ENCODE measurements at places on chromosomes 2 and 18. TPM values are rescaled to one million over a fixed set of nuclear protein-coding genes. Genes with fewer than 3 reads are reported as not detected.

Gene ACMSD
- not detected for total RNA-seq

Gene SERPINB7
- total RNA-seq, result not detected

Gene CPO
- total RNA-seq, result not detected

Gene SLC38A11
- not detected for total RNA-seq

Gene LINC00305
- total RNA-seq, result not detected

Gene ZNF892
- 3.2 TPM for total RNA-seq

Gene ST8SIA5
- not detected for total RNA-seq

Gene GDF7
- total RNA-seq, result not detected

Gene COLEC11
- not detected for total RNA-seq

Gene EPHA4
- total RNA-seq, result 11.7 TPM

Gene UPP2
- total RNA-seq, result not detected

Gene UGT1A9
- total RNA-seq, result not detected

Gene GAREM1
- not detected for total RNA-seq

Gene DPP10
- not detected for total RNA-seq

Gene ELMOD3
- total RNA-seq, result 19.2 TPM

Gene PLB1
- total RNA-seq, result 1.1 TPM

Gene HOXD8
- total RNA-seq, result not detected

Gene SLC9A4
- total RNA-seq, result 0.10 TPM

Gene FSHR
- total RNA-seq, result not detected

Gene SERPINB10
- total RNA-seq, result not detected

Gene STON1
- 3.0 TPM for total RNA-seq

Gene KANSL1L
- total RNA-seq, result 6.3 TPM

Gene EGR4
- not detected for total RNA-seq

Gene B3GNT7
- not detected for total RNA-seq

Gene REEP1
- not detected for total RNA-seq

Gene GATA6
- total RNA-seq, result not detected

Gene PDCD1
- 17.9 TPM for total RNA-seq

Gene PHOSPHO2
- 2.8 TPM for total RNA-seq

Gene ZAP70
- total RNA-seq, result 283 TPM

Gene PSMA8
- 0.60 TPM for total RNA-seq

Gene XDH
- 1.6 TPM for total RNA-seq

Gene FBXO36
- total RNA-seq, result 1.1 TPM

Gene CD207
- not detected for total RNA-seq

Gene DRC1
- total RNA-seq, result not detected

Gene NYAP2
- not detected for total RNA-seq

Gene IER3IP1
- total RNA-seq, result 10.0 TPM

Gene RAB3GAP1
- 23.0 TPM for total RNA-seq

Gene ERMN
- 3.5 TPM for total RNA-seq
